ENCODE measurements at places on chromosomes 7 and 10. TPM values are rescaled to one million over a fixed set of nuclear protein-coding genes. Genes with fewer than 3 reads are reported as not detected.

The NUDT5 gene
- 17.8 TPM for polyA plus RNA-seq

The SLC18A3 gene
- polyA plus RNA-seq, result 0.02 TPM

The FZD8 gene
- polyA plus RNA-seq, result 2.7 TPM

The BAIAP2L1 gene
- polyA plus RNA-seq, result 5.4 TPM

The DHTKD1 gene
- 10.7 TPM for polyA plus RNA-seq

The DYNC1I1 gene
- polyA plus RNA-seq, result 4.8 TPM

The SH2D4B gene
- polyA plus RNA-seq, result not detected

Measured in adipose tissue (tissue), 3 donors.